ENCODE measurements at places on chromosomes 7 and 10.

DNA sequence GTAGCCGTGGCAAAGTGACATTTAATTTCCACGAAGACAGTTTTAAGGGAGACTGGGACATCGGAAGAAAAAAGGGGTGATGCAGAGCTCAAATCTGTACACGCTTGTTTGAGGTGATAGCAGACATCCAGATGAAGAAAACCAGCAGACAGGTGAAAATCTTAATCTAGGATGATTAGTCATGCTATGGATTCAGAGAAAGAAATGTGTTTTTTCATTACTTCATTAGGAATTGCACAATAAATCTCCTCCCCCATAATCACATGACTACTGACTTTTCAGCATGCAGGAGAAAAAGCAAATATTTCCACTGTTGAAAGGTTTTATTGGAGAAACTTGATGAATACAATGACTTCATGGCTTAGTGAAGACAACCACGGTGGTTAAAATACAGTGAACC lies 2.5 kb downstream of the NUDT5 start:
- DNase-seq: no peak

DNA sequence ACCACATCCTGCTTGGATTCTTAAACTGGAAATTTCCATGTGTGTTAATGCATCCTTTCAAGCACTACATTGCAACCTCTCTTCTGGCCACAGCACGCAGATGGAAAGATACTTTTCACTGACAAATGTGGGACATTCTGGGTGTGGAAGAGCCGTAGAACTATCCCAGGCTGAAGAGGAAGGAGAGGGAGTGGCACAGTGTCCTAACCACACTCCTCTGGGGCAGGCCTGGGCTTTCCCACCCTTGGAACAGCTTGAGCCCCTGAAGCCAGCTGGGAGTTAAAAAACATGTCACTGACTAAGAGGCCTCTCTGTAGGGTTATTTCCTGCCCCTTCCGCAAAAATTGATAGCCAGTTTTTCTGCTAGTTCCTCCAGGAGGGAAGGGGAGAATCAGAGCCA lies 34.0 kb upstream of the DNMBP start:
- DNase-seq: no peak

DNA sequence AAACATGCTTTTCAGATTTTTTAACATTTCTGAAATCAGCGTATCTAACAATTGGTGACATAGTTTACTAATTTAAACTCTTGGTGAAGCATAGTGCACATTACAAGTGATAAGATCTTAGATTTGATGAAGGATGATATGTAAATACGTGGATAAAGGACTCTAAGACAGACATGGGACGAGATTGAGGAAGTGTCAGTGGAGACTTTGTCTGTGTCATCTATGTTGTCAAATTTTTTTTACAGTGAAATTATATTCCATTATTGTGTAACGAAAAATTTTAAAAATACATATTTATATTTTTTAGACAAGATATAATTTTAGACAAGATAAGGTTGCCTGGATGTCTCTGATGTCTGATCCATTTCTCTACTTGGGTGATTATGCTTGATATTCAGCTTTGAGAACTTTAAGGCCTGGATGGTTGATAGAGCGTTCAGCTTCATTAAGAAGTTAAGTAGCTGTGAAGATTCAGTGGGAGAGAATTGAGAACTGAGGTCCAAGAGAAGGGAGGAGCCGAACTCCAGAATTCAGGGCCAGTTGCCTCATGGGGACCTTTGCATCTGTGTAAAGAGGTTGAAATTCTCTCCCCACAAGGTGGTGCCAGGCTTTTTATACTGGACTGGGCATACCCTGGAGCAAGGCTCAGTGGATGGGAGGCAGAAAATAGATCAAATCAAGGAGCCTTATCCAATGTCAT lies 62.7 kb downstream of the KAT6B start:
- DNase-seq: no peak

DNA sequence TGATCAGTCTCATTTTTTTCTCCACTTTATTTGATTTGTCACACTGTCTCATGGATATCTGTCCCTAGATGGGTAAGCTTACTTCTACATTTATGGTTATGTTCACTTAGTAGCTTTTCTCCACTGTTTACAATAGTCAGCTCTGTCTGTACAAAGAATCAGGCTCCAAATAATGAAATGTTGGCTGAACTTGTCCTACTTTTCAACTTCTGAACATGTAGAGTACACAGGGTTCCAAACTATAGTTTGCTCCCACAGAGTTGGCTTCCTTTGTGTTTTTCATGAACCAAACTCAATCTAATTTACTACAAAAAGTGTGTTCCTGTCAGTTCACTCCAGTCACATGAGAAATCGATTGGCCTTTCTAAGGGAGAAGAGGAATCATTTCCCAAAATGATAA lies 175.0 kb downstream of the CCDC71L start:
- no peak for DNase-seq

DNA sequence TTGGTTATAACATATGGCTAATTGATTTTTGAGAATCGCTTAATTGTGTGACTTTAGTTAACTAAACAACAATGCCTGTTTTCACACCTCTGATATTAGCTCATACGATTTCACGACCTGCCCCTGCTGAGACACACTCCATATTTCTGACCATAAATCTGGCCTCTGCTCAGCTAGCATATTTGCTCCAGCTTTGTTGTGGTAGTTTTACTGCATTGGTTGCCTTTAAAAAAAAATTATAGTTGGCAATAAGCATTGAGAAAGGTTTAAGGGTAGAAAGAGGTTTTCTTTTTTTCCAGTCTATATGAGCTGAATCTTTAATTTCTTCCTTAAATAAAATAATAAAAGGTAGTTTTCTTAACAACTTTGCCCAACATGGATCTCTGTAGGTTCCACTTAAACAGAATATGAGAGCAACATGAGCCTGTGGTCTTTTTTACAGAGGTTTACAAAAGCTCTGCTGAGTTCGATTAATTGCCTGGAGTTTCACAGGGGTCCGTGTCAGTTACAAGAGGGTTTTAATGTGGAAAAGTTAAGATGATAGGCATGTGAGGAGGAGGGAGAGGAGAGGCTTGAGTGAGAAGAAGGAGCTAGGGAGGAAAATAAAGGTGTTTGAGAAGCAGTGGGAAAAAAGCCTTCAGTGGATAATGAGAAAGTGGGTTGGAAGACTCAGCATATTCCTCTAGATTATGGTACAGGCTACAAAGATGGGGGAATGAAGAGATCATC lies 318.2 kb downstream of the CXCL12 start:
- peak; percentile 1 for DNase-seq

DNA sequence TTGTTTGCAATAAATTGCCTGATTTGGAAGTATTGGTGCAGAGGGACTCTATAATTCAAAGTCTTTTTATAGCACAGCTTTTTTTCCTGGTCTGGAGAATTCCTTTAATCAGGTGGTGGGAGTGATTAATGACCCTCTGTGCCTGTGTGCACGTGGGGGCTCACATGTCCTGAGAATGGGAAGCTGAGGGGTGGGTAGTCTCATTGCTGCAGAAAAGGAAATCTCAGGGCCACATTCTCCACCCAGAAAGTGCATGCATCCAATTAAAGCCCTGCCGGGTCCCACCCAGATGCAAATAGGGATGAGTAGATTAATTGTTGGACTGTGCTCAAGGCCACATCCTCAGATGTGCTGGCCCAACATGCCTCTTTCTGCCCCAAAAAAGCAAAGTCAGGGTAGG lies 324.7 kb downstream of the CXCL12 start:
- no peak for DNase-seq

GRCh38 chr7:108406222-108406890 lies 49.9 kb downstream of the NRCAM start:
- DNase-seq: no peak

DNA sequence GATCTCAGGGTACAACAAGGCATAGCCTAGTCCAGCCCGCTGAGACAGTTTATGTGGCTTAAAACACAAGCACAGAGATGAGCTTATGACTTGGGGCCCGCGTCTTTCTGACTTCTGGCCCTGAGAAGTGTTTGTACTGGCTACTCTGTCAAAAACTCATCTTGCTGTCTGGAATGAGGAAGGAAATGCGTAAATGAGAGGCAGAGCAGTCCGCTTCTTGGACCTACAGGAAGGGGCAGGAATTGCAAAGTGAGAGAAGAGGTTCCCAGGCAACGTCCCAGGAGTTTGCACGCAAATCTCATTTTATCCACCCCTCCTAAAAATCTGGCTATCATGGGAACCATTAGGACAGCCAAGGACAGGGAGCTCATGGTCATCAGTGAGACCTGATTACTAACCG lies 5.5 kb downstream of the ANXA11 start:
- no peak for DNase-seq

DNA sequence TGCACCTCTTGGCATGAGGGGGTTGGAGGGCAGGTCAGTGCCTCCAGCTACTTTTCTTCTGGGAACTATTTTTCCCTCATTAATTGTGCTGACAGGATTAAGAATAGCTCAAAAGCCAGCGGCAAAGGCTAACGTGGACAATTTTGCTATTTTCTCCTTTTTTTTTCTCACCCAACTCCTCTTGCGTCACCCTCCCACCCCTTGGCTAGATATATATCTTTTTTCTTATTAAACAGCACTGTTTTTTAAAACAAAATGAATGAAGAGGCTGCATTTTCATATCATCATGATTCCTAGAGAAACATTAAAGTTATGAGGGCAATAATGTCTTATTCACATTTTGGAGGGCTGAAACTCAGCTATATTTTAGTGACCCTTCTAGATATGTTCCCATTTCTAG lies 251.8 kb upstream of the NFE2L3 start:
- no peak for DNase-seq

DNA sequence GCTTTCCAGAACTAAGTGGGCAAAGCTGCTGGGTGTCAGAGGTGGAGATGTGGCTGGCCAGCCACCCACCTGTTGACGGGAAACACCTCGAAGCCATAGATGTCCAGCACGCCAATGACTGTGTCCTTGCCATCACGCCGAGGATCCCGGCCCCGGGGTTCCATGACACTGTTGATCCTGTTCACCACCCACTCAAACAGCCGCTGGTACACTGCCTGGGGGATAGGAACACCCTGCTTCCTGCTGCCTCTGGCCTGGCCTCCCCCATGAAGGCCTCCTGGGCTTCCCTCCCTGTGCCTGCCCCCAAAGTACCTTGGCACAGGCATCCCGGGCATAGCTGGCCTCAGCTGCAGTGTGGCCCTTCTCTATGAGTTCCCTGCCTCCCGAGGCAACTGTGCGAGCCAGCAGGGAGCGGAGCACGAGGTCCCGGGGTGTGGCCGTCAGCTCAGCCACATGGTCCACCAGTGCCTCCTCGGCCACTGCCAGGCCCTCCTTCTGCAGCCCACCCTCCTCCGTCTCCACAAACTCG lies 8.2 kb downstream of the MYO1G start:
- DNase-seq: no peak

GRCh38 chr10:1516492-1517165 lies 220.7 kb downstream of the ADARB2 start:
- DNase-seq: no peak

GRCh38 chr7:111529507-111530355 lies 32.6 kb downstream of the IMMP2L start:
- DNase-seq: no peak

DNA sequence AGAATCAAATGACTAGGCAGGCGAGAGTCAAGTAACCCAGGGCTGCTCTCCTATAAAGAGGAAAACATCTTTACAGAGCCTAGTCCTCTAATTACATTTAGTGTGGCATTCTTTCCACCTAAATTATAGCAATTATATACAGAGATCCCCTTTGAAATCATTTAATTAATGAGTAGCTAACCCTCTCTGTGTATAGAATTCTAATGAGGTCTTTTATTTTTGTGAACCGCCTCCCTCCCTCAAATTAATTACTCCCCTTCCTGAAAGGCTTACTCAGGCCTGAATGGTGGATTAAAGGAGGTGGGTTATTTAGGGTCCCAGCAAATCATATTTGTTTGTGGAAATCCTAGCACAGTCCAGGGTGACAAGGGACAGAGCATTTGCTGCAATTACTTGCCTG lies 551.8 kb downstream of the SORCS3 start:
- DNase-seq: peak; percentile 34

- no peak for DNase-seq
These were observed 40.0 kb upstream of the AGBL3 start for GRCh38 chr7:134946260-134946659.

- DNase-seq: no peak
These were observed 153.5 kb downstream of the PARD3 start for GRCh38 chr10:34661580-34661979.

DNA sequence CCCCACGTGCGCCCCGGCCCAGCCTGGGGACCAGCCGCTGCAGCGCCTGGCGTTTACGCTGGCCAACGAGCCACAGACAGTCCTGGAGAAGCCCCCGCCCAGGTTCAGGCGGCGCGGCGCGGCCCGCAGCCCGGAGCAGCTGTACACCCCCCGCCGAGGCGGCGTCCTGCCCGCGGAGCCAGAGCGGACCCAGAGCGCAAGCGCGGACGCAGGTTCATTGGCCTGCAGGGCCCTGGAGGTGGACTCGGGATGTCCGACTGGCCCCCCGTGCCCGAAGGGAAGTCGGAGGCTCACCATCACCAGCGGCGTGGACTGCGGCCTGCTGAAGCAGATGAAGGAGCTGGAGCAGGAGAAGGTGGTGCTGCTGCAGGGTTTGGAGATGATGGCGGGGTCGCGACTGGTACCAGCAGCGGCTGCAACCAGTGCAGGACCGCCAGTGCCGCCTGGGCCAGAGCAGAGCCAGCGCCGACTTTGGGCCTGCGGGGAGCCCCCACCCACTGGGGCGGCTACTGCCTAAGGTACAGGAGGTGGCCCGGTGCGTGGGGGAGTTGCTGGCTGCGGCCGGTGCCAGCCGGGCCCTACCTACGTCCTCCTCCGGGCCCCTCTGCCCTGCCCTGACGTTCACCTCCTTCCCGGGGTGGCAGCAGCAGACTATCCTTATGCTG lies 72.0 kb upstream of the KCTD7 start:
- no peak for DNase-seq

DNA sequence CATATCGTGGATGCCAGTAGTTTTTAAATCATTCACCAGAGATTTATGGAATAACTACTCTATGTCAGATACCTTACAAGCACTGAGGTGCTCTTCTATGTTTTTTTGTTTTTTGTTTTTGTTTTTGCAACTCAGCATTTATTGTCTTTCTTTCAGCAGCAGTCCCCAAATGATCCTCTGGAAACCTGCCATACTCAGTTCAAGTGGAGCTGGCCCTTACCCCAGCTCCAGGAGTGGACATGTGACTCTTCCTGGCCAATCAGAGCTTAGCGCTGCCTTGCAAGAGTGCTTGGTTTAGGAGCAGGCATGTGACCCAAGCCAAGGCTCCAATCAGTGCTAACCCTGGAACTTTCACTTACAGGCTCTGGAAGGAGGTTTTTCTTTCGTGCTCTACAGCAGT lies 356.6 kb upstream of the ZMIZ1 start:
- no peak for DNase-seq

Measured in retina (tissue), 1 donor.